ENCODE measurements at places on chromosomes 7 and 10.
A peak's percentile ranks its signal among the peaks of the same experiment; 100 is the strongest.

- DNase-seq: no peak
Observed at GRCh38 chr10:48684463-48684791, 246 bp upstream of the WDFY4 start.

GRCh38 chr10:5040010-5040673 is 36.5 kb upstream of the AKR1C2 start:
- DNase-seq: no peak

GRCh38 chr7:5612695-5613094 is 168.8 kb downstream of the RNF216 start:
- DNase-seq: no peak

- DNase-seq: no peak
Observed at GRCh38 chr7:92633211-92633906, 43.2 kb upstream of the FAM133B start.

GRCh38 chr7:47291461-47292081 is 290.3 kb downstream of the TNS3 start:
- peak; percentile 7 for DNase-seq

DNA sequence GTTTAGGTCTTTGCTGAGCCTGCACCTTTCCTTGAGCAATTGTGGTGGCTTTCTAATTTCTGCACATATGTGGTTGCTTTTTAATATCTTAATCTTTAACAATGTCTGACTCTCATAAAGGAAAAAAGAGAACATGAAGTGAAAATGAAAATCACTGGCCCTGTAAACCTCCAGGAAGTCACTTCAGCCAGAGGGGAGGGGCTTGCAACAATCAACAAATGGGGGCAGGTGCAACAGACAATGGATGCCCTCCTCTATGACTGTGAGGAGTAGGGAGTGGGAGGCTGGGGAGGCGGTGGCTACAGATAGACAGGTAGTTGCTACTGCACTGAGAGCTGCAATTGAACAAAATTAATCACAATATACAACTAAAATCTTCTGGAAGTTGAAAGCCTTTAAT is 1377.4 kb downstream of the XPNPEP1 start:
- no peak for DNase-seq

- DNase-seq: no peak
Observed at GRCh38 chr10:86234541-86235270, 131.9 kb downstream of the GRID1 start.

GRCh38 chr10:86655173-86655540 is 810 bp downstream of the OPN4 start:
- DNase-seq: no peak
